NCI-H2029 treated with DMSO at 0.1 percent for 48 hours (cell line): ENCODE measurements at places on chromosomes 12 and 14.

- no peak for DNase-seq
Measured at GRCh38 chr12:64729909-64730587, 29.2 kb downstream of the GNS start.

DNA sequence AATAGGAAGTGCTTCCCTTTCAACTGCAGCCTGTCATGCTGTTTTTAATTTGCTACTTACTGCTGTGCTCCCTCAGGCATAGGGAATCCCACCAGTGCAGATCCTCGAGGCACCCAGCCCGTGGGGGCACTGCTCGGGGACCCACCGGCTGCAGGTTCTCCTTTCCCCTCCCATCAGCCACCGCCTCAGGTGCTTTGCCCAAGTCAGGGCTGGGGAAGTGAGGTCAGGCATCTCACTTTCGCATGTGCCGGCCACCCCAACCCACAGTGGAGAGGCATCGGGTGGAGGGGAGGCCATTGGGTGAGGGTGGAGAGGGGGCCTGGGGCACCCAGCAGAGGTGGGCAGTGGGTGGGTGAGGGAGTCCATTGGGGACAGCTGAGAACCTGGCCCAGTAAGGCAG is 41.9 kb upstream of the MAX start:
- DNase-seq: no peak

GRCh38 chr14:90454041-90455000 is 57.5 kb downstream of the CALM1 start:
- peak; percentile 75 for DNase-seq

GRCh38 chr12:92703786-92704185 is 997 bp downstream of the PLEKHG7 start:
- DNase-seq: no peak

- no peak for DNase-seq
Measured at GRCh38 chr14:23681337-23681736, 45.2 kb downstream of the DHRS2 start.

DNA sequence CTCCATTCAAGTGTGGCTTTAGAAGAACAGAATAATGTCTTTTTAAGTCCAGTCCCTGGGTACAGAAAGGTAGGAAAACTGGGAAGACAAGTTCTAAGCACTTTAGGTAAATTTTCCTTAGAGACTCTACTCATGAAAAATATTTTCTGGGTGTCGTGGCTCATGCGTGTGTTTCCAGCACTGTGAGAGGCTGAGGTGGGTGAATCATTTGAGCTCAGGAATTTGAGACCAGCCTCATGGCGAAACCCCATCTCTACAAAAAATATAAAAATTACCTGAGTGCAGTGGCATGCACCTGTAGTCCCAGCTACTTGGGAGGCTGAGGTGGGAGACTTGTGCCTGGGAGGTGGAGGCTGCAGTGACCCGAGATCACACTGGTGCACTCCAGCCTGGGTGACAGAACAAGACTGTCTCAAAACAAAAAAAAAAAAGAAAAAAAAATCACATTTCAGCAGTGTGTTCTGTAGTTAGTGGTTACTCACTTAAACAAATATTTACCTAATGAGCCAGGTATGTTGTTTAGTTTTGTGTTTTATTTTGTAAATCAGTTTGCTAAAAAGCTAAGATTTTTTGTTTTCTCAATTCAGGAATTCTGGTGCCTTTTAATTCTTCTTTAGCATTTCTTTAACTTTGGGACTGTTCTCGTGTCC is 52.3 kb upstream of the RD3L start:
- no peak for DNase-seq

- no peak for DNase-seq
Measured at GRCh38 chr12:7884689-7885088, 12.0 kb upstream of the SLC2A14 start.

DNA sequence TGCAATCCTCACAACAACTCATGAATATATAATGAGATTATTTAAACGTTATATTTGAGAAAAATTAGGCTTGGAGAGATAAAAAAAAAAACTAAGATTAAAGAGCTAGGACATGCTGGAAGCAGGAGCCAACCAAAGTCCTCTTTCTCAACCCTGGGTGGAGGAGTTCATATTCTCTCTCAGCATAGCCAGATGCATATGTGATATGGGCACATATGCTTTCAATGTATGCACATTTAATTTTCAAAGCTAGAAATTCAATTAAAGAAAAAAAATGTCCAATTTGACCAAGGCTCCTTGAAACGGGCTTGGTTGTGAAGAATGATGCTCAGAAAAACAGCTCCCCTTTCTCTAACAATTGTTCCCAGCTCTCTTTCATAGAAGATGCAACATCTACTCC is 61.9 kb upstream of the GRIP1 start:
- DNase-seq: no peak

DNA sequence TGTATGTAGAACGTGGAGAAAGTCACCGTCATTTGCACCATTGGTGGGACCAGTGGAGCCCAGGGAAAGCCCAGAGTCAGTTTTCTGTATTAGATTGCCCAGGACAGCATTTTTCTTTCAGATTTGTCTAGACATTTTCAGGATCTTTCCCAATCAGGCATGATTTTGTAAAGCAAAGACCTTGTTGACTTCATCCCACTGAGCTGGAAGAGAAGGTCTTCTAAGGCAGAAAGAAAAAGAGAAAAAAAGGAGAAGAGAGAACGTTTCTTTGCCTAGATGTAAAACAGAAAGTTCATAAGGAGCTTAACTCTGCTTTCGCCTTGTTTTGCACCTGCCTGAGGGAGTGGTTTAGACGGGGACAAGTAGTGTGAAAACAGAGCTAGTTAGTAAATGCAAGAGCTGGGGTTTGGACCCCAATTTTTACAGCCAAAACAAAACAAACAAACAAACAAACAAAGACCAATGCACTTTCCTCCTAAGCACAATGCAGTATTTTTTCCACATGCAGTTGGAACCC is 273.1 kb downstream of the ZFP36L1 start:
- DNase-seq: no peak

- DNase-seq: no peak
Measured at GRCh38 chr12:49703647-49704137, 3.5 kb downstream of the FMNL3 start.

- DNase-seq: no peak
Measured at GRCh38 chr12:109483346-109483745, 5.9 kb downstream of the UBE3B start.

DNA sequence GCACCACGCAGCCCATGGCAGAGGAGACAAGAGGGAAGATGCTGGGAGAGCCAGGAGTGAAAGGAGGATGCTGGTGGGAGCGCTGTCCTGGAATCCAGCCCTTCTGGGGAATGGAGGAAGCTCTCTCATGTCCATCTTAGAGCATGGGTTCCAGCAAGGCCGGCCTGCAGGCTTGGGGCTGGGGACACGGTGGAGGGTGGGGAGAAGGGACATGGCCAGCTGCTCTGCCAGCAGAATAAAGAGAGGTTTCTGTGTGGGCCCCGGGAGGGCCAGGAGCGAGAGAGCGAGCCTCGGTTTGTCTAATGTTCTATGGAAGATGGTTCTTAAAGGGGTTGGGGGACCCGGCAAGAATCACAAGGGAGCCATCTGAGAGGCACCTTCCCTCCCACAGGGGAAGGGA is 60.2 kb downstream of the RIMBP2 start:
- DNase-seq: no peak

- no peak for DNase-seq
Measured at GRCh38 chr12:57869927-57870318, 23.4 kb upstream of the CTDSP2 start.
